ENCODE measurements at places on chromosomes 6 and 20.

GRCh38 chr6:156833755-156834154 lies 56.6 kb downstream of the ARID1B start:
- DNase-seq: no peak

- peak; percentile 9 for DNase-seq
These were observed 213.5 kb downstream of the RFPL4B start for GRCh38 chr6:112560651-112561050.

GRCh38 chr6:25083784-25084507 lies 148.2 kb upstream of the RIPOR2 start:
- no peak for DNase-seq

- DNase-seq: no peak
These were observed 302.9 kb downstream of the TFAP2A start for GRCh38 chr6:10111975-10112374.

DNA sequence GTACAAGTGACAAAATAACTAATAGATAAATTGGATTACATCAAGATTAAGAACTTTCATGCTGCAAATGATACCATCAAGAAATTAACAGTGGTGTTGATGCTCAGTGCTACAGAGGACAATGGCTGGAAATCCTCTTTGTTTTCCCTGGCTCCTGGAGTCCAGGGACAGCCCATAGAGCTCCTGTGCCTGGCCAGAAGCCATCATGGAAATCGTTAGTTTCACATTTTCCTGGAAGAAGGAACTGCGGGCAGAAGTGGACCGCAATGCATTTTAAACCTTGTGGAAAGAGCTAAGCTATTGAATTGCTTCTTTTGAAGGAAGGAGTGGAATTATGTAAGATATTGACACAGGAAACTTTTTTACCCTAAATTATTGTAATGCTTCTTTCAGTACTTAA lies 276.0 kb downstream of the GJA1 start:
- no peak for DNase-seq

GRCh38 chr6:132954936-132955335 lies 140.6 kb downstream of the RPS12 start:
- DNase-seq: no peak
